ENCODE measurements at places on chromosomes 2 and 18.

DNA sequence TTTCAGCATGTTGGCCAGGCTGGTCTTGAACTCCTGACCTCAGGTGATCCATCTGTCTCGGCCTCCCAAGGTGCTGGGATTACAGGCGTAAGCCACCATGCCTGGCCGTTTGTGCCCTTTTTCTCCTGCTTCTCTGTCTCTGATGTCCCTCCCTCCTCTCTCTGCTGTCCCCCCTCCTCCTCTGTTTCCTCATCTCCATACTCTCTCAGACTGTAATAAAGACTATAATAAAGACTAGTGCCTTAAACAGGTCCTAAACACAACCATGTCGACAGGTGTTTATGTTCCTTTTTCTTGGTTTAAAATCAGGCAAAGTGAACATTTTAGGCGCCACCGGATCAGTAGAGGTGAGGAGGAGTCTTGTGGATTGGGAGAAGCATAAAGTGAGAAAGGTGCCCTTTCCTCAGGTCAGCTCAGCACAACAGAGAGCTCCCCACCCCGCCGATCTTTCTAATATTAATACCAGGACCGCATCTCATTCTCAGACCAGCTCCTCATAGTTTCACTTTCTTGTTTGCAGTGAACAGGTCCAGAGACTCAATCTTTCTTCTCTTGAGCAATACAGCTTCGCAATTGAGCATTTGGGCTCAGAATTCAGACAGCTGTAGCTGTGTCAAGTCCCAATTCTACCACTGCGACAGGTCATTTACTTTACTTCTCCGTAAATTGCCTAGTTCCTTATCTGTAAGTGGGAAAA is 23.7 kb downstream of the TIMM21 start:
- DNase-seq, result no peak

DNA sequence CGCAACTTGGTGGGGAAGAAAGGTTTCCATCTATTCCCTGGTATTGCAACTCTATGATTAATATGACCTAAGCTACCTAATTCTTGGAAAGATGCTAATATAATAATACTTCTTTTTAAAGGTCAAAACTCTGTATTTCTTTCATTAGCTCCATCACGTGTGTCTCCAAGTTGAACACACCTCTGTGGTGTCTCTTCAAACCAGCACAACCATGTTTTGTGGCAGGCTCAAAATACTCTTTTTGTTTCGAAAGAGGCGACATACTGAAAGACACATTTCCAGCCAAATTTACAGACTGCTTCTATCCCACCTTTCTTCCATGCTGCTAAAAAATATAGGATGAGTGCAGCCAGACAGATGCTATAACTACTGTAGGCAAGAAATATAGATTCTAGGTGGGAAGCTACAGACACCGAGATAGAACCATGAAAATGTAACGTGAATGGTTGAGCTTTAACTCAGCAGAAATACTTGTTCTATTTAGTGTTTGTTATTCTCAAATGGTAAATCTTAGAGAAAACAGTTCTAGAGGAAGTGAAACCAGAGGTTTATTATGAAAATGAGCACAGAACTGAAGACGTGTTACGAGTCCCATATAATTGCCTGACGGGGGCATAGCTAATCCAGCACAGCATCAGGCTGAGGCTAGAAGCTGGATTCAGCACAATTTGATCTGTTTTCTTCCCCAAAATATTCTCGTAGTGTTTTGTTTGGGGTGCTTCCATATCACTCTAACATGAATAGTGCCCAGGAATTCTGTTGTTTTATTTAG is 991.5 kb upstream of the FANCL start:
- no peak for DNase-seq

DNA sequence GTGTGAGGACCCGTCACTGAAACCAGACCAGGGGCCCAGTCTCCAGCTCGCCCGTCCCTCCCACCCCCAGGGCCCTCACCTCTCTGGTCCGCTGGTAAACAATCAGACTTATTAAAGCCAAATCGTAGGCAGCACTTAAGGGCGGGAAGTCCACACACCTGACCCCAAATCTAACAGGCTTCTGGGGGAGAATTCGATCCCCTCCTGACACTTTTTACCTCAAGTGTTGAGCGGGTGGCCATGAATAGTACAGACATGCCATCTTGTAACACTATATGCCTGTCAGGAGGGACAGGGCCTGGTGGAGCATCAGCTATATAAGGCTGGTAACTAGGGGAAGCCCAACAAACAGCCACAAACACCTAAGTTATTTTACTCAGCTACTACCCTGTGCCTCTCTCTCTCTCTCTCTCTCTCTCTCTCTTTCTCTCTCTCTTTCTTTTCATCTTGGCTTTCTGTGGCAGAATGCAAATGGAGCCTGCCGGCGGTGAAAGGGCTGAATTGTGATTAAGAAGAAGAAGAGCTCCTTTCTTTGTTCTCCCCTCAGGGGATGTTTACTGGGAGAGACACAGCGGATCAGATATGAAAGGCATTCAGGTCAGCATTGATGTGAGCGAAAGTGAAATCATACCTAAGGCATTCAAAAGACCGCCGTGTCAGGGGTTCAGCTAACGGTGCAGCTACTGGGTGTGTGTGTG is 9.5 kb downstream of the ZEB2 start:
- DNase-seq, result peak; percentile 65

- DNase-seq, result no peak
Observed at GRCh38 chr2:33426666-33427231, 49.7 kb upstream of the RASGRP3 start.

GRCh38 chr2:70083344-70084156 is 3.7 kb upstream of the PCBP1 start:
- no peak for DNase-seq
